ENCODE measurements at places on chromosomes 6 and 20. TPM values are rescaled to one million over a fixed set of nuclear protein-coding genes. Genes with fewer than 3 reads are reported as not detected.

Gene ADGRF5
- total RNA-seq: 4.9 TPM

Gene ECT2L
- not detected for total RNA-seq

Gene PPP1R3G
- 1.3 TPM for total RNA-seq

Gene SCP2D1
- not detected for total RNA-seq

Gene PHF3
- 101 TPM for total RNA-seq

Gene HMGN4
- total RNA-seq: 25.1 TPM

Gene THEMIS
- total RNA-seq: 1.3 TPM

- DNase-seq: no peak
Measured at GRCh38 chr6:118992186-118992795, 57.3 kb upstream of the MCM9 start.

GRCh38 chr20:48832405-48832730 is 4.6 kb upstream of the PREX1 start:
- DNase-seq: no peak

DNA sequence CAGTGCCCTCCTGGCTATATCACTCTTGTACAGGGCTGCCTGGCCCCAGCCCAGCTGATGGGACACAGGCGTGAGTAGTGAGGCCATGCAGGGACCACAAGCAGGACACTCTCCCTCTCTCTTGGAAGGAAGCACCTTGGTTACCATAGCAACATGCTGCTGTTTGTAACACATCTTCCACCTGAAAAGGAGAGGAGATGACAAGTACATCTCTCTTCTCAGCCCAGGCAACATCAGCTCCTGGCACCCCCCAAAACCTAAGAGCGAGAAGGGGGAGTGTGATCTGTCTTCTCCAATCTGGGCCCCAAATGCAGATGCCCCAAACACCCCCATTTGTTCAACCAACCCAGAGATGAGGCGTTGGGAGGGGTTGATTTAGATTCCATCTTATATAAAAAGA is 49.9 kb downstream of the KCNB1 start:
- DNase-seq: no peak

DNA sequence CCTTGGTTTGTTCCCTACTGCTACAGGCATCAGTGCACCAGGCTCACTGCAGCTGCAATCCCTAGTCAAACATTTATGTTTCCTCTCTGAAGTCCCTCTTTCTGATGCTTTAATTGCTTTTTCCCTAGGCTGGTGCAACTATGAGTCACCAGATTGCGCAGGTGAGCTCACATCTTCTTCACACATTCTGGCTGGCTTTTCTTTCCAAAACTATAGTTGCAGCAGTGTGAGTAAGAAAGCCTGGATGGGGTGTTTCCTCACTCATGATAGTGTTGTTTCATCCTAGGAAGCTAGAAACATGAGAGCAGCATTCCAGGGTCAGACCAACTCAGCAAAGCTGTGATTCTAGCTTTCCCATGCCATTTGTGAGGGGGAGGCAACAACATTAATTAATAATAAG is 296.4 kb downstream of the PAX1 start:
- DNase-seq: no peak
